Activated naive CD4-positive, alpha-beta T cell treated with Interleukin-2 at 50 U/mL for 16 hours (primary cell): ENCODE measurements at places on chromosomes 5 and 9.

- DNase-seq: no peak
Measured at GRCh38 chr9:28365020-28365640, 791.8 kb upstream of the C9orf72 start.

DNA sequence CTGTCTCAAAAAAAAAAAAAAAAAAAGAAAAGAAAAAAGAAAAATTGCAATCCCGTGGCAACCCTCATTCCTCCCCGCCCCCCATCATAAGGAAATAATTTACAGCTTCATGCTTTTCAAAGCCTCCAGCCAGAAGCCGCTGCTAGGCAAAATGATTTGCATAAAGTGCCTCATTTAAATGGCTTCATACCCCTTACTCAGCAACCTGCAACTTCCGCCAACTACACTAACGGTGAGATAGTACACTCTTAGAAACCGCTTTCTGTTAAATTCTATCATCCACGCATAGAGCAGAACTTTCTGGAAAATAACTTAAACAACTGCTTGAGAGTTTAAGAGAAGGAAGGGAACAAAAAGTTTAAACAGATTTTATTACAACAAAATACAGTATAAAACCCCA lies 17.8 kb downstream of the SERINC5 start:
- DNase-seq: peak; percentile 28

DNA sequence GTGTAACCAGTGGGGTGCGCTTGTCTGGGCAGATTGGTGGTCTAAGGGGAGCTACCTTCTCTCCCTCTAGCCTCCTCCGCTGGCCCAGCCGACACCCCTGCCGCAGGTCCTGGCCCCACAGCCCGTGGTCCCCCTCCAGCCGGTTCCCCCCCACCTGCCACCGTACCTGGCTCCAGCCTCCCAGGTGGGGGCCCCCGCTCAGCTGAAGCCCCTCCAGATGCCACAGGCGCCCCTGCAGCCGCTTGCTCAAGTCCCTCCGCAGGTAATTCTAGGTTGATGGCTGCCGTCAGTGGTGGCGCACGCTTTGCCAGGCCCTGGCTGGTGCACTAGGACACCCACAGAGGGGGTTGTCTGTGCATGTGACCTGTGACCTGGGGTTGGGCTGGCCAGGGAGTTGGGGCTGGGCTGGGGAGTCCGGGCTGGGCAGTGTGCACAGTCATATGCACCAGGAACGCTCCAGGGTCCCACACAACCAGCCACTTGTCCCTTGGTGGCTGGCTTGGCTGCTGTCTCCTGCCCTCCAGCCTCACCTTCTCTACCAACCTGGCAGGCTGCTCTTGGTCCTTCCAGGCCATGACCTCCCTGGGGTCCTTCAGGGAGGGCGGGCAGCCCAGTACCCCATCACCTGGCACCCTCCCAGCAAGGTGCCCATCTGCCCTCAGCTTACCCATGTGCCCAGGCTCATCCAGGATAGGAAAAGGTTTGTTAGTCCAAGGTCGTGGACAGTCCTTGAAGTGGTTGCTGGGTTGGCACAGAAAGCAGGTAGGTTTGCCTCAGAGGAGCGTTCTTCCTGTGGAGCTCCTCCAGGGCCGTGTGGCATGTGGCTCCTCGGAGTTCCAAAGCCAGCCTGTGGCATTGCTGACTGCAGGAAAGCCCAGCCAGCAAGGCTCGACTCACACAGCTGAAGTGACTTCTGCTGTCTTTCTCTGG lies 73.2 kb downstream of the WNK2 start:
- DNase-seq: no peak

DNA sequence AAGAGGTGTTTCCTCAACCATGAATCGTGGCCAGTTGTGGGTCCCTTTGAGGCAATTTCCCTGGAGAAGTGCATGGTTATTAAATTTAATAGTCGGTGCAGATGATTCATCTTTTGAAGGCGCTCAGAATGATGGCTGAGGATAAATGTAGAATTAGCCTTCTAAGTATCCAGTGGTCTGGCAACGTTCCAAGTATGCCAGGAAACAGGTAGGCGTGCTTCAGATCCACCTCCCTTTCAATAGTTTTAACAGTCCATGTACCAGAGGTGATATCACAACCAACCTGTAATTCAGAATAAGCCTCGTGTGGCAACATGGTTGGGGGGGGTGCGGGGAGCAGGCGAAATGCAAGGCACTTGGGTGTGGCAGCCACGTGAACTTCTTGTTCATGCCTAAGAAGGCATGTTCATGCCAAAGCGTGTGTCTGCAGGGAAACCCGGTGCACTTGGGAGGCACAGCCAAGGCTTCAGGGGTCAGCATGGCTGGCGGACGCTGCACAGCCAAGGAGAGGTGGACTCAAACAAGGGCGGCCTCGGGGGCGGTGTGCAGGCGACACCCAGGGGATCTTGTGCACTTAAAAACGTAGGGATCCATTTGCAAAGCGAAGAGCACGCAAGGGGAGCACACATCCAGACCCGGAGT lies 5.2 kb upstream of the NKD2 start:
- DNase-seq: no peak

GRCh38 chr5:128527077-128527476 lies 11.0 kb downstream of the FBN2 start:
- DNase-seq: no peak

GRCh38 chr5:54825005-54825404 lies 160.4 kb downstream of the ESM1 start:
- no peak for DNase-seq

DNA sequence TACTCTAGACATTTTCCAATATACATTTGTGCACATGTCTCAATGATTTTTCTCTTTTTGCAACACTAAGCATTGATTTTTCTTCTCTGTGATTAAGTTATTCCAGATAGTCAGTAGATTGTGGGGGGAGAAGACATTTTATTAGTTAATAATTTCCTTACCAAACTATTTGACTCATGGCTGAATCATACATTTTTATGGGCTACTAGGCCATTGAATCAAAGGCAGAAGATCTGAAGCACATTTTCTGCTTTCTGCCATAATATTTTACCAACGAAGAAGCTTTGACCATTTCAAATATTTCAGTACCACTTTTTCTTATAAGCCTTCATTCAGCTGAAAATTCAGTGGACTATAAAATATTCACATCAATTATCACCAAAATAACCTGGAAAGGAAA lies 175.6 kb downstream of the IRX2 start:
- no peak for DNase-seq

DNA sequence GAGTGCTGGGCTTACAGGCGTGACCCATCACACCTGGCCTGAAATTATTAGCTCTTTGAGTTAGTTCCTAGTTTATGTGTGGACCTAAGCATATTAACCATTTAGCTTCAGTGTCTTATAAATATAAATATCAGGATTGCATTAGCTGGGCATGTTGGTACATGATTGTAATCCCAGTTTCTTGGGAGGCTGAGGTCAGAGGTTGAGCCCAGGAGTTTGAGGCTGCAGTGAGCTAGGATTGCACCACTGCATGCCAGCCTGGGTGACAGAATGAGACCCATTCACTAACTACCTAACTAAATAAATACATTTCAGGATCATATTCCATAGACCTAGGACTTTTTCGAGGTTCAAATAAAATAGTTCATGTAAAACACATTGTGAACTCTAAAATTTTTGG lies 129.8 kb downstream of the VPS13A start:
- no peak for DNase-seq

- no peak for DNase-seq
Measured at GRCh38 chr9:89814340-89815040, 209.7 kb downstream of the GADD45G start.

- DNase-seq: no peak
Measured at GRCh38 chr5:159781626-159782157, 134.6 kb upstream of the ADRA1B start.

GRCh38 chr9:10026443-10026984 lies 586.3 kb downstream of the PTPRD start:
- DNase-seq: no peak
